ENCODE measurements at places on chromosomes 4 and X. TPM values are rescaled to one million over a fixed set of nuclear protein-coding genes. Genes with fewer than 3 reads are reported as not detected.

DNA sequence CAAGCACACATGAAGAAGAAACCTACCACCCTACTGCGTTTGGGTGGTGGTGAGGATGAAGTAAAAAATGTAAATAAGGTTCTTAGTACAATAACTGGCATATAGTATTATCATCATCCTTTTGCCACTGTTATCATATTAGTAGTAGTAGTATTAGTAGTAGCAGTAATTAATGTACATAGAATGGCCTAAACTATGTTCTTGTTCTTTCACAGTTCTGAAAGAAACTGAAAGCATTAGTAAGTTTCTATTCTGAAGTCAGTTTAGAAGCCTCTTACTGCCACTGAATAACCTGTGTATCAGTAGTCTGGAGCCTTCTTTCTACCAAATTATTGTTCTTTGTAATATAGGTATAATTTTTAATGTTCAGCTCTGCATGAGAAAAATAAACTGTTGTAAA, 21.0 kb downstream of the COL4A6 start:
- no peak for DNase-seq

DNA sequence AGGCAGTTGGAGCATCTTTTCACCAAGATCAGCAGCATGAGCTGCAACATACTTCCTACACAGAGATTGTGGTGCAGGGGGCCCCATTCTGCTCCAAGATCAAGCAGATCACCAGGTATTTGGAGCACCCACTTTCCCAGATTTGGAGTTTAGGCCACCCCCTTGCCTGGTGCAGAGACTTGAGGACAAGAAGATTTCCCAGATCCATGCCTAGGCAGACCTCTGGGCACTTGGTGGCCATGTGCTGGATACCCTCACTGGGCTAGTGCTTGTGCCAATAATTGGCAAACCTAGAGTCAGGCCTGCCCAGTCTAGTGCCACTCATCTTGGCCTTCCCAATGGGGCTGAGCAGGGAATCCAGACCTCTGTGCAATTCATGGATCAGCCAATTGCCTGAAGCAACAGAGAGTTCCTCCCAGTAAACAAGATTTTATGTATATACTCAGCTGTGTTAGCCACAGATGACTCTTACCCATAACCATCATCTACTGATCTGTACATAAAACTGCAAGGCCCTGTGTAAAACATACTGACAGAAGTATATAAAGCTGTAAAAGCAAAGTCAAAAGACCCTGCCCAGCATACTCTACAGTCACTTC, 228.4 kb upstream of the EMCN start:
- DNase-seq = no peak

DNA sequence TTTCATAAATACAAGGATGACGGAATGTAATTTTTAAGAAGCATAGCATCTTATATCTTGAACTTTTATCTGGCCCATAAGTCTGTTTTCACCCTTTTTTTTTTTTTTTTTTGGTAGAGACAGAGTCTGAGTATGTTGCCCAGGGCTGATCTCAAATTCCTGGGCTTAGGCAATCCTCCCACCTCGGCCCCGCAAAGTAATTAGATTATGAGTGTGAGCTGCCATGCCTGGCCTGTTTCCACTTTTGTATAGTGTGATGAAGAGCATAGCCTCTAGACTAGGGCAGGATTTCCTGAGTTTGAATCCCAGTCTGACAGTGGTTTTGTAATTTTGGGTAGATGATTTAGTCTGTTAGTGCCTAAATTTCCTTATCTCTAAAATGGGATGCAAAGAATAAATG, 11.0 kb downstream of the STIM2 start:
- no peak for DNase-seq

GRCh38 chr4:1051472-1051871, 40.0 kb downstream of the FGFRL1 start:
- no peak for DNase-seq

GRCh38 chr4:13597604-13598003, 29.9 kb downstream of the BOD1L1 start:
- DNase-seq = no peak

GRCh38 chr4:26288355-26288909, 32.4 kb upstream of the RBPJ start:
- no peak for DNase-seq

- DNase-seq = no peak
Measured at GRCh38 chr4:140286456-140286855, 87.0 kb upstream of the SCOC start.

- DNase-seq = no peak
Measured at GRCh38 chr4:80333121-80333520, 2.4 kb upstream of the CFAP299 start.

DNA sequence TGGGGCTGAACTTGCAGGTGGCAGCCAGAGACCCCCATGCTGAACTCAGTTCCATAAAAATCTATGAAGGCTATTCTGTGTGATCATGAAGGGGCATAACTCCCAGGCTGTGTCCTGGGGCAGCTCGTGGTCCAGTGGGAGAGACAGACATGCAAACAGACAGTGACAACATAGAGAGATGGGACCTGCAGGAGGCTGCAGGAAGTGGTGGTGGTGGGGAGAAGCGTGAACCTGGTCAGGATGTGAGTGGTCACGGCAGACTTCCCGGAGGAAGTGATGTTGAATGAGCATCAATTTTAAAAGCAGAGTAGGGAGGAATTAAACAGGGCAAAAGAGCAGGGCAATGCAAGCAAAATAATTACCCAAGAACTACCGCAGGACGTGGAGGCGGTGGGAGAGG, 23.2 kb upstream of the SORCS2 start:
- DNase-seq = no peak

- DNase-seq = no peak
Measured at GRCh38 chrX:15750611-15751154, 12.6 kb downstream of the CA5B start.

GRCh38 chr4:145339075-145339725, 142.5 kb upstream of the SMAD1 start:
- no peak for DNase-seq

- DNase-seq = no peak
Measured at GRCh38 chr4:128031756-128032384, 29.2 kb upstream of the LARP1B start.

DNA sequence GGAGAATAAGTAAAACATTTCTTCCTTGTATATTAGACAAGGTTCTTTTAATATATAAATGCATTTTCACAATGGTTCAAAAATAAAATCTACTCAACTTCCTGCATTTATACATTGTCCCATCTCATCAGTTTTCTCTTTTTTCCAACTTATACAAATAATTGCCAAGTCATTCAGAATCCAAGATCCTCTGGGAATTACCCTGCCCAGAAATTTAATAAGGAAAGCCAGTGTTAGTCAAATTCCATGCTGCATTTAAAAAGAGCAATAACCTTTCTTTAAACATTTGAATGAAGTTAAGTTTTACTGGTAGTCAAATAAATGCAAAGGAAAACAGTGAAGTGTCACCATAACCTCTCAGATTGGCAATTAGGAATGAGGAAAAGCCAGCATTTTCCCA, 357.9 kb downstream of the PPP3CA start:
- no peak for DNase-seq

- no peak for DNase-seq
Measured at GRCh38 chrX:101551380-101551767, 1.0 kb downstream of the ARMCX1 start.

- no peak for DNase-seq
Measured at GRCh38 chrX:84475101-84475500, 27.2 kb downstream of the HDX start.

DNA sequence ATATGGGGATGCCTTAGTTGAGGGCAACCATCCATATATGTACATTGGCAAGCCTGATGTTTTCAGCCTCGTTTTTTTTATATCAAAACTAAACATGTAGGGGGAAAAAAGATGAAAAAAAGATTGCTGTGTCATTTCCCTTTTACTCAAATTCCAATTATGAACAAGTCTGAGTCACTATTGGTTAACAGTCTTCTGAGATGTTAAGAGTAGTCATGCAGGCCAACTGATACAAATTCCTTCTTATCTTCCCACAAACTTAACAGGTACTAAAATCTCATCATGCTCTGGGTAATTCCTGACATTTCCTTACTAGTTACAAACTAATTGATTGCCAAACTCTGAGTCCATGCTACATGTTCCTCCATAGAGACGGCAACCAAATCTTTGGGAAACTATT, 222.1 kb downstream of the FRMPD4 start:
- no peak for DNase-seq

- no peak for DNase-seq
Measured at GRCh38 chrX:1170243-1170642, 42.2 kb downstream of the CRLF2 start.

- DNase-seq = no peak
Measured at GRCh38 chr4:13523591-13524503, 20.5 kb downstream of the NKX3-2 start.

DNA sequence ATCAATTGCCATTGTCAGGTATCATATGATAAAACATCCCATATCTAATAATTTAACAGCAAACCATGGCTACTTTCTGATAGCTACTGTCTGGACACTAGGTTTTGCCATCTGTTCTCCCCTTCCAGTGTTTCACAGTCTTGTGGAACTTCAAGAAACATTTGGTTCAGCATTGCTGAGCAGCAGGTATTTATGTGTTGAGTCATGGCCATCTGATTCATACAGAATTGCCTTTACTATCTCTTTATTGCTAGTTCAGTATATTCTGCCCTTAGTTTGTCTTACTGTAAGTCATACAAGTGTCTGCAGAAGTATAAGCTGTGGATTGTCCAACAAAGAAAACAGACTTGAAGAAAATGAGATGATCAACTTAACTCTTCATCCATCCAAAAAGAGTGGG, 7.0 kb downstream of the NPY5R start:
- DNase-seq = no peak

- DNase-seq = no peak
Measured at GRCh38 chr4:127656047-127656680, 23.4 kb downstream of the INTU start.

The KIAA1210 gene
- polyA plus RNA-seq = 1.5 TPM

The FBXO8 gene
- 33.0 TPM for polyA plus RNA-seq

The EDNRA gene
- 88.5 TPM for polyA plus RNA-seq

The GRIA2 gene
- polyA plus RNA-seq = 2.4 TPM

The SATL1 gene
- polyA plus RNA-seq = 0.57 TPM

The HERC5 gene
- polyA plus RNA-seq = 6.0 TPM

The ADAM29 gene
- 0.07 TPM for polyA plus RNA-seq

The FABP2 gene
- polyA plus RNA-seq = 0.05 TPM

The NPY2R gene
- polyA plus RNA-seq = 0.53 TPM

The AVPR2 gene
- polyA plus RNA-seq = 2.0 TPM

The SEC24D gene
- polyA plus RNA-seq = 44.3 TPM

The NR0B1 gene
- 0.10 TPM for polyA plus RNA-seq
